SJCRH30 (cell line): ENCODE measurements at places on chromosomes 2 and 18.
A peak's percentile ranks its signal among the peaks of the same experiment; 100 is the strongest.

- DNase-seq = no peak
These were observed 22.8 kb downstream of the ANO7 start for GRCh38 chr2:241211276-241211675.

DNA sequence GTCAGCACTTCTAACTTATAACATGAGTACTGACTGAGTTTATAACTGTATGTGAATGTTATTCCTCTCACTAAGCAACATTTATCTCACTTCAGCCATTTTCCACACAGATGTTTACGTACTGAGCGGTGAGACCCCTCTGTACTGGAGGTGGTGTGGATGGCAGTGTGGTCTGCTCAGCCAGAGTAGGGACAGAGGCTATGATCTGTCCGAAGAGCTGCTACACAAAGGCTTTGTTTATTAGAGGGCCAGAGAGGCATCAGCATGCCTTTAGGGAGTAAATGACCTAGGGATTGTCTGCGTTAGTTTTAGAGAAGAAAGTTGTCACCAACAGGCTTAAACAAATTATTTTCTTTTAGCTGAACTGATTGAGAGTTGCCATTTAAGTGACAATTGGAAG is 23.2 kb upstream of the TACR1 start:
- no peak for DNase-seq

GRCh38 chr2:142824756-142825155 is 52.7 kb upstream of the KYNU start:
- DNase-seq = no peak

DNA sequence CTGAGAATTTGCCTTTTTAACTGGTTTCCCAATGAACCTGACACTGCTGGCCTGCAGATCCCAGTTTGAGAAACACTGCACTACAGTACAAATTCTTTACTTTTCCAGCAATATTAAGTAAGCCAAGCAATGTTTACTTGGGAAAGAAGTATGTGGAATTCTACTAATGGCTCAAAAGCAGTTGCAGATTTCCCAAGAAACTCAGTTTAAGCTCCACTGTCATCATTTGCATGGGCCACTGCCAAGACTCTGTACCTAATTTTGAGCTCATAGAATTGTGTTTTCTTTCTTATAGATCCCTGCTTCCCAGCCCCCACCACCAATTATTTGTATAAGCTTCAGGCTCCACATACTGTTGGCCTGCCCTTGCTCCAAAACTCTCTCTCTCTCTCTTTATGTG is 676.1 kb downstream of the RNF144A start:
- no peak for DNase-seq

- DNase-seq = no peak
These were observed 67.1 kb downstream of the ZBTB7C start for GRCh38 chr18:48342125-48342524.

DNA sequence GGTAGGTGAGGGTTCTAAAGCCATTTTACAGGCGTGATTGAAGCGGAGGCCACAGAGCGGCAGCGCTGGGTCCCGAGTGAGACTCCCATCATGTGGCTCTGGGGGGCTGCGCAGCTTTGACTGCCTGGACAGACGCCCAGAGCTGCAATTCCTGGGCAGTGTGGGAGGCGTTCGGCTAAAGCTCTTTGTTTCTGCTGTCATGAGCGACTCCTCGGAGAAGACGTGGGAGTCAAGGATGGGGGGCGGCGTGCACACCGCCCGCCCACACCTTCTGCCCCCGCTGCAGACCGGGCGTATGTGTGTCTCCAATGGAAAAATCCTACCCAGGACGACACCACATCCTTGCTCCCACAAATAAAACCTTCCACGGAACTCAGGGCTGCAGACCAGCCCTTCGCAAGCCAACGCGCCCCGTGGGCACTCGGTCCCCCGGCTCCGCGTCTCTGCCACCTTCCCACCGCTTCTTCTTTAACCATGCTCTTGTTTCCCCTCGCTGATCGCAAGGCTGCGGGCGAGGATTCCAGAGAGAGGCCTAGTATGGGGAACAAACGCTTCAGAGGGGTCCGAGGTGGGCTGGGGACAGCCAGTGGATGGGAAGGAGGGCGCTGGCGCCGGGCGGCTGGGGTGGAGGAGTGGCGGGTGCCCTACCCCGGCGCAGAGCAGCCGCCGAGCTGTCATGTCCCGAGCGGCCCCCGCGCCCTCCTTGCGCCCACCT is 680 bp upstream of the LBH start:
- peak; percentile 81 for DNase-seq

GRCh38 chr18:34600158-34600557 is 109.9 kb upstream of the DTNA start:
- DNase-seq = no peak

GRCh38 chr2:71612581-71613402 is 159.4 kb downstream of the DYSF start:
- DNase-seq = peak; percentile 1

- DNase-seq = no peak
These were observed 167.9 kb downstream of the FBXO15 start for GRCh38 chr18:73979742-73980141.

GRCh38 chr2:86037795-86038192 is 67.9 kb downstream of the POLR1A start:
- no peak for DNase-seq
